HFFc6 (cell line): ENCODE measurements at places on chromosomes 3 and 15.
A peak's percentile ranks its signal among the peaks of the same experiment; 100 is the strongest.

DNA sequence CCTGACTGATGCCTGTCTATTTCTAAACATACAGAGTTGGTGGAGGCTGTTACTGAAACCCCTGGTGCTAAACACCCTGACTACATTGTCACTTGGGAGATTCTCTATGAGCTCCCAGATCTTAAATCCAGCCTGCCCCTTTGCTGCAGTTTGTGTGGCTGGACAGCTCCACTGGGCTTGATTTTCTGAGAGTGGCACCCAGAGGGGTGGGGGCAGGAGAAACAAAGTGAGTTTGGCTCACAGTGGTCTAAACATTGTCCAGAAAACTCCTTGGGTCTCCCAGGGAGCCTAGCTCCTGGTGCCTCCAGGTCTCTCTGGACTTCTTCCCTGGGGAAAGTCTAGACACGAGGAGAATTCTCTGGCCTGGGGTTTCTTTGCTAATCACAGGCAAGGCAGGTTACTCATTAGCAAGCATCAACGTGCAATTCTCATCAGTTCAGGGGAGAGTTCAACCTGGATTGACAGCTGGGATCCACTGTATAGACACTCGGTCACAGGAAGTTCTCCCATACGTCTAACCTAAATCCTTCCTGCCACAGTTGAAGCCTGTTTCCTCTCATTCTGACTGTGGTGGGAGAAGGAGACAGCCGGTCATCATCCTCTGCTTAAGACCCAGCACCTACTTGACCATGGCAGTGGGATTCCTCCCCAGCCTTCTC lies 7.1 kb upstream of the DLL4 start:
- DNase-seq = no peak

DNA sequence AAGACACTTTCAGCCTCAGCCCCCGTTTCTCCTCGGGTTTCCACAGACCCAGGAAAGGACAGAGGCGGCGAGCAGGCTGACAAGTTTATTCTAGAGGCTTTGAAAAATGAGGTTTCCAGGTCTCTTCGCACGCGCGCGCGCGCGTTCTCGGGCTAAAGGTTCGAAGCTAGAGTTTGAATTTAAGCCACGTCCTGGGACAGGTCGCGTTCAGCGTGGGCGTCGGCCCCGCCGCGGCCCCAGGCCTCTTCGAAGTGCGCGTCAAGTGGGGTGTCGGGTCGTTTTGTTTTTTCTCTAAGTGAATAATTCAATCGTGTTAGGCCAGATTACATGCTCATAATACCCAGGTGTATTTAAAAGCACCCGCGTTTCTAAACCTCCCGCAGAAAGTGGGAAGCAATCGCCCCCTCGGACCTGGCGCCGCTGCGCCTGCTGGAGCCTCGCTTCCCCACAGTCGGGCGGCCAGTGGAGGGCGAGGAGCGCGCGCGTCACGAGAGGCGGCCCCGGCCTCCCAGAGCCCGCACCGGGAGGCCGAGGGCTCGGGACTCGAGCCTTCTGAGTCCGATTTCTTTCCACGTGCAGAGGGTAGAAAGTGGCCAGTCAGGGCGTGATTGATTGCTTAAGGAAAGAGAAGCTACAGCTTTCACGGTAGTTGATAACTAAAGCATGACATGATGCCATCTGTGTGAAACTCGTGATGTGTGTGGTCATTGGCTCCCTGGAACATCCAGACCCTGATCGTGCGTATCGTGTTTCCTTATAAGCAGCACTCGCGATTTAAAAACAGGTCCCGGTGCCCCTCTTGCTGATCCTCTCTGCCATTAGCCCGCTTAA lies 15.8 kb upstream of the SOX2 start:
- no peak for DNase-seq

DNA sequence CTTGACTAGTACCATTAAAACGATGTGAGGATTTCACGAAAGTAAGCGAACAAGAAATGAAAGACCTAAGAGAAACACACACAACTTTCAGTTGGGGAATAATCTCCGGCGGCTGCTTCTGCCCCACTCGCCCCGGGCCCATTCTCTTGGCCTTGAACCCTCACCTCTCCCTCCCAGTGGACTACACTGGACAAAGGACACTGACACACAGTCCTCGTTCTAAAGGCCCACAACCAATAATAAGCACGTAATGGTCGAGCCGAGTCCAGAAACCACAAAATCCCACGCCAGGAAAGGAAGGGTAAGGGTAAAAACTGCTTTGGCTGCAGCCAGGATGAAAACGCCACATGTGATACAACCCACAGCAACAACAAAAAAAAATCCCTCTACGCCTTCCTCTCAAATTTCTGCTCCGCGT lies 469 bp downstream of the ZNF770 start:
- DNase-seq = no peak

- no peak for DNase-seq
Observed at GRCh38 chr15:57432141-57432741, 55.9 kb downstream of the CGNL1 start.

DNA sequence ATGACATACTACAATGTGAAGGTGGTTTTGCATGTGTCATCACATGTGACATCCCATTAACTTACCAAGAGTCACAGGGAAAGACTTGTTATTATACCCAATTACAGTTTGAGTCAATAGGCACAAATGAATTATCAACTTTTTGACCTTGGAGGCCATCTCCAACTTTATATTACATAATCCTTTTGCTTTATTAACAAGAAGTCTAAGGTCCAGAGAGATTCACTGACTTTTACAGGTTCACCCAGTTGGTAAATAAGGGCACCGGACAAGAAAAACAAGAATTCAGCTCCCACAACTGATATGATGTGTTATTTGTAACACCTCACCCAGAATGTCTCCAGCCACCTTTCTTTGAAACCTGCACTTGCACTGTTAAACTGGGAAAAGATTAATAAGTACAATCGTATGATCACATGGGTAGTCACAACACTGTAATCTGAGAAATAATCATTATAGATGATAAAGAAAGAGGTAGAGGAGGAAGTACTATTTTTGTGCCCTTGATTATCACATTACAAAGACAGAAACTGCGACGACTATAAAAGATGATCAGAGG lies 928.9 kb downstream of the FHIT start:
- DNase-seq = no peak

DNA sequence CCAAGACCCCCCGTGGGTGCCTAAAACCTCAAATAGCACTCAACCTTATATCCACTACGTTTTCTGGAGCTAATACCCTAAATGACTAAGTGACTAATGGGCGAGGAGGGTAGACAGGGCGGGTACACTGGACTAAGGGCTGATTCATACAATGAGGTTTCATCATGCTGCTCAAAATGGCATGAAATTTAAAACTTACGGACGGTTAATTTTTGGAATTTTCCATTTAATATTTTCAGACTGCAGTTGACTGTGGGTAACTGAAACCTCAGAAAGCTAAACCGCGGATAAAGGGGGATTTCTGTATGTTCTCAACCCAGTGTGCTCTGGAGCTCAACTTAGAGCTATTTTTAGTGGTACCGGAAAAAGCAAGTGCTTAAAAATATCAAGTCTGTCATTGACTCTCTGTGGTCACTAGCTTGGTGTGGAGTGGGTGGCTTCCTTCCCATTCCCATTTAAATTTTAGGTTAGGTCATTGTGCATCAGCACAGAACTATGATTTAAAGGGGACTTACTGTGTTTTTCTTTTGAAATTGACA lies 72.9 kb downstream of the LRRC28 start:
- peak; percentile 72 for DNase-seq

DNA sequence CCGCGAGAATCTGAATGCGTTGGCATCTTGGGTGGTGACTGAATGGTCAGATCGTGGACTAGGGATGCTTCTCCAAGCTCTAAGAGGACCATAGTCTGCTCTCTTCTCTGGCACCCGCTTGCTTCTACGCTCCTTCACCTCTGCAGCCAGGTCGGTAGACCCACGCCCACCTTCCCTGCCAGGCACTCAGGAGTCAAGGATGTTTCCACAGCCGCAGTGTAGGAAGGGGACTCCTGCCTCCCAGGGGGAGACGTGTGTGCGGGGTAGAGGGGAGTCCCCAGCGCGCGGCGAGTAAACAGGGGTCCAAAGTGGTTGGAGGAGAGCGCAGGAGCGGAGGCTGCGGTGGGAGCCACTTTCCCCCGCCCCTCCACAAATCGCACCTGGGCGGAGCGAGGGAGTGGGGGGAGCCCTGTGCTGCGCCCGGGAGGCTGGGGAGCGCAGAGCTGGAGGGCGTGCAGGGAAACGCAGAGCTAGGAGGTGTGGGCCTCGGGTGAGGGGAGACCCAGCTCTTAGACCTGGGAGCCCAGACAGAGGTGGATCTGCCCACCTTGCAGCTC lies 1.7 kb downstream of the LRRC3B start:
- DNase-seq = no peak

DNA sequence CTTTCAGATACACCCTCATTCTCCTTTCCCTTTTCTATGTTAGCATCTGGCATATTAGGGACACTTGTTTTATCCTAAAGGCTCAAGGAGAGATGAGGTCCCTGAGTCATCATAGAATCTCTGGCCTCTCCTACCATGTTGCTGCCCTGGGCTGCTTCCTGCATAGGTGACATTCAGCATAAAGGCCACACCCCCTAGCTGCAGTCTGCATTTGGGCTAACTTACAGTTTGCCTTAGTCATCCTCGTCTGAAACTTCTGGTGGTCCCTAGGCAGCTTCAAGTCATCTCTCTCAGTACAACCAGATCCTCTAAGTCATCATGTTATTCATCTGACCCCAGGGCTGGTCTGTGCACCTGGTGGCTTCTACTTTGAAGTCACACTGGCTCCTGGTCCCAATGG lies 982.7 kb upstream of the NR2F2 start:
- DNase-seq = no peak

GRCh38 chr15:31398677-31399301 lies 72.2 kb downstream of the KLF13 start:
- no peak for DNase-seq

GRCh38 chr15:38626443-38627050 lies 61.9 kb upstream of the RASGRP1 start:
- no peak for DNase-seq

- DNase-seq = no peak
Observed at GRCh38 chr15:22786868-22787698, 639 bp downstream of the NIPA1 start.

- DNase-seq = no peak
Observed at GRCh38 chr15:45854455-45855202, 219.8 kb downstream of the SQOR start.

DNA sequence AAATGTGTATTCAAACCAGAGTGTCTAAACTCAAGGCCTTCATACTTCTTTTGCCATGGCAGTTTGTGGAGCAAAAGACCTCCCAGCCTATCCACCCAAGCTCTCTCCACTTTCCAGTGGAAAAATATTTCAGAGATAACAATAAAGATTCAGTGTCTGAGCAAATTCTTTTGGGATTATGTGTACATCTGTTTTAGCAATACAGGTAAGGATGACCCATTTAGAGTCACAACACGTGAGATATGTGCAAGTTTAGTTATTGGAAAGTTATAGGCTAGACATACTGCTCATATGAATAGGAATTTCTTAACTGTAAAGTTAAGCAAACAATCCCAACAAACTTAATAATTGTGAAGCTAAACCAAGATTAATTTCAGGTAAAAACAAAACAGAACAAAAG lies 174.5 kb upstream of the LRIG1 start:
- DNase-seq = no peak

- DNase-seq = no peak
Observed at GRCh38 chr3:95731753-95732152, 1082.6 kb upstream of the EPHA6 start.

GRCh38 chr3:128610451-128611070 lies 40.1 kb downstream of the RPN1 start:
- DNase-seq = no peak

GRCh38 chr3:137769322-137770065 lies 5.4 kb downstream of the SOX14 start:
- DNase-seq = no peak

DNA sequence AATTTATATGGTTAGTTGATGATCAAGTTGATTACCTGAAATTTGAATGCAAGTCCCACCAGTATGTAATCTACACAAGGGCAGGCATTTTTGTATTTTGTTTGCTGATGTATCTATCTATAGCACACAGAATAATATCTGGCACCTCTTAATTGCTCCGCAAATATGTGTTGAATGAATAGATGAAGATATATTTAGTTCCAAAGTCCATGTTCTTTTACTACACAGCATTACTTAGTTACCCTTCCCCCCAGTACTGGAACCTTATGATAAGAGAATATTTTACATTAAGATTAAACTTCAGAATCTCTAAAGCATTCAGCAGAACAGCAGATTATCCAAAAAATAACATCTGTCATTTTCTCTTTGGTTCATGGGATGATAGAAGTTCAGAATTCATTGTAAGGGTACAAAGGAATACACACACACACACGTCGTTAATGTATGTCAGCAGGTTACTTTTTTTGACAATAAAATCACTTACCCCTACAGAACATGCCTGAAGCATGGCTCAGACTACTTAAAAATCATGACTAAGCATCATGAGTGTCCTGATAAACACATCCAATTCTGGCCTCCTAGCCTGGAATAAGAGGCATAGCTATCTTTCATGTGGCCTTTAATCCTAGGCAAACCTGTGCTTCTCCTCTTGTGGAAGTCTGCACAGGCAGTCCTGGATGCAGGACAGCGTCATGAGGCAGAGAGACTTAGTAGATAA lies 148.9 kb upstream of the TBC1D5 start:
- DNase-seq = peak; percentile 50

DNA sequence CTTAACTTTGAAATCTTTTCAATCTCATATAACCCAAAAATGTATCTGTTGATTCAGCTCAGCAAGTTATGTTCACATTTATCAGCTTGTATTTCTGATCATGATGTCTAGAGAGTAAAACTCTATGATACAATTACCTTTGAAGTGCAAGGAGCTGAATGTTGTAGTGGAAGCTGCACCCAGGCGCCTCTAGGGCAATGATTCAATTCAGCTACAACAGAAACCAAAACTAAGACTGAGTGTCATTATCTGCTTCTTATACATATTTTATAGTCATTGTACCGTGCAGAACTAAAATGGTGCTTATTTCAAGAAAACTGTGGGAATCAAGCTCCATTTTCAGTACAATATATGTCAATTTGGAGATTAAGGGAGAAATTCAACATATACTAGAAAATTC lies 1237.5 kb downstream of the ZPLD1 start:
- no peak for DNase-seq

DNA sequence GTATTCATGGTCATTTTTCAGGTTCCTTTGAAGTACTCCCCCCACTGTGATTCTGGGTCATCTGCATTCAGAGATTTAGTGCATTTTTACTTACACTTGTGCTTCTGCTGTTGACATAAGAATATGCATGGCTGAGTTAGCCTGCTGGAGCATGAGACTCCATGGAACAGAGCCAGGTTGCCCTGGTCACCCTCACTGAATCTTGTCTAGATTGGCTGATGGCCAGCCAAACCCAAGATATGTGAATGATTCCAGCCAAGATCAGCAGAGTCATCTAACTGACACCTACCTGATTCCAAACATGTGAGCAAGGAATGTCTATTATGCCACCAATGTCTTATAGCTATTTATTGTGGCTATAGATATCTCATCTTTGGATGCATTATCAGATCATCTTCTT lies 25.1 kb downstream of the DTWD1 start:
- DNase-seq = peak; percentile 78

DNA sequence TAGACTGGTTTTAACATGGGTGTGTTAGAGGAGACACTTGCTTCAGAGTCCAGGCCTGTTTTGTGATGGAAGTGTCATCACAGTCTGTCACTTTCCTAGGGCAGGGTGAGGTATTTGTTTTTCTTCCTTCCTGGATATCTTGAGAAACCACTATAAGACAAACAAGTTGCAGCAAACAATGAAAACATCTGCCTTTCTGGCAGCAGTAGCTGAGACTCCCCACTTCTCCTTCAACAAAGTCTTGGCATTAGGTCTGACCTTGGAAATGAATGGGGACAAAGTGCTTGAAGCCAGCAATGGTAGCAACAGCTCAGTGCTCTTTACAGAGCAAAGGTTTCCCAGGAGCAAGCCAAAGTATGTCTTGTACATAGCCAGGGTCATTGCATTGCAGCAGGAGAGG lies 64.6 kb downstream of the CD200 start:
- no peak for DNase-seq
